CD4-positive, alpha-beta T cell treated with Interferon alpha-2 for 1 hour (primary cell): ENCODE measurements at places on chromosomes 6 and 20.

DNA sequence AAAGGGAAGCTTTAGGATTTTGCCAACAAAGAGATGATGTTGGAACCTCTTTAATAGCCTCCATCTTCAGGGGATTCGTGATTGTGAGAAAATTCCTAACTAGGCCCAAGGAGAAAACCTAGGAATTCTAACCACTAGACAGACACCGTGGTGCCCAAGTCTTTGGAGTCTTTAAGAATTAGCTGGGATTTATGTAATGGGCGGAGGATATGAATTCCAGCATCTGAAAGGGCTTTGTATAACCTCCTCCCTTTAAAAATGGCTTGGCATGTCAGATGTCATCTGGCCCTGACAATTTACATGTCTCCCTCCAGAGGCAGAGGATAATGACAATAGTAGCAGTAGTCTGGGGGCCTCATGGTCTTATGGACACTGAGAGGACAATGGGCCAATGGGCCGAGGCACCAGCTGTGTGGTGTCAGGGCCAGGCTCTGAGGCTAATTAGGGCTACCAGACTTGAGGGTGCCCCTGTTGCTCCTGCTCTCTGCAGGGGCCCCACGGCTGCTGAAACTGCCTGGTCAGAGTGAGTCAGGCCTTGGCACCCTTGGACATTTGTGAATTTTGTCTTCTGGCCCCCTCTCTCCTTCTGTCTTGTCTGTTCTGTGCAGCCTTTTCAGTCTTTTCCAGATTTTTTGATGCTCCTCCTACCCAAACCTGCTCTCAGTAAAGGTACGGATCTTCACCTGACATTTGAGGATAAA is 113.9 kb downstream of the EDN1 start:
- DNase-seq = no peak

DNA sequence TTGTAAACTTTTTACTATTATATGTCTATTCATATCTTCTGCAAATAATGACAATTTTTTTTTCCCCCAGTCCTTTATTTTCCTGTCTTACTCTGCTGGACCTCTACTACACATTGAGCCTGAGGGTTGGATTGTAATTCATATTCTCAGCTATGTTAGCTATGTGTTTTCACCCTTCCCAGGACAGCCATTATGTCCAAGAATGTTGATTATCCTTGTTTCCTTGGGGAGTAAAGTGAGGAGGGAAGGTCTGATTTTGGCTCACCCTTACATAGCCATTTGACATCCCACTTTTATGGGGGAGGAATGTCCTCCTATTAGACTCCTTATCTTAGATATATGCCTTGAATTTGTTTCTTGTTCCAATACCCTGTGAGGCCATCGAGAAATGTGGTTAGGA is 17.6 kb upstream of the TBC1D32 start:
- no peak for DNase-seq

DNA sequence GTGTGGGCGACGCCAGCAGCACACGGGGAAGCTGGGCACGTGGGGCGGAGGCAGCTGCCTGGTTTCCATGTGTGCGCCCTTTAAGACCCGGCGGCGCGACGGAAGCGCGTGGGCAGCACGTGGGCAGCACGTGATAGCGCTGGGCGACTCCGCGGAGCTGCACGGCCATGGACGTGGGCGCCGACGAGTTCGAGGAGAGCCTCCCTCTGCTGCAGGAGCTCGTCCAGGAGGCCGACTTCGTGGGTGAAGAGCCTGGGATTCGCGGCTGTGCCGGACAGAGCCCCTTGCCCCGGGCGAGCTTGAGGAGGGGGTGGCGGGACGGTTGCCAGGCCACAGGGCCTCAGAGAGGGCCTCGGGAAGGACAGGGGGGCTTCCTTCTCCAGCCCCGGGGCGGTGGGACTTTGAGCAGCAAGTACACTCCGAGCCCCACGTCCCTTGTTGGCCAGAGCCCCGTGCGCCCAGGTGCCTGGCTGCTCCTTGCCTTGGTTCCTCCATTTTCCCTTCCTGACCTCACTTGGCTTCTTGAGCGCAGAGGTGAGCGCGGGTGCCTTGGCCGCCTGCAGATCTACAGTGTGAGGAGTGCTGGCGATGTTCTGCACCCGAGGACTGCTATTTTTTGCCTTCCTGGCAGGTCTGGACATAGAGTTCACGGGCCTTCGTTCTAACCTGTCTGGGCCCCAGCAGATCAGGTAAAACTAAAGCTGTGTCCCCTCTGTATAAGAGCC is at the start of gene PNLDC1:
PNLDC1 (plus strand) TSS at position 136 of the 725 bp plus-strand sequence; CDS start at position 168, 32 bp downstream.
- no peak for DNase-seq

- no peak for DNase-seq
These were observed 118.2 kb upstream of the PRSS16 start for GRCh38 chr6:27129095-27129815.

- no peak for DNase-seq
These were observed 508.4 kb upstream of the SULF2 start for GRCh38 chr20:48293671-48294070.

GRCh38 chr6:24205020-24205492 is 79.0 kb downstream of the NRSN1 start:
- DNase-seq = peak; percentile 25

DNA sequence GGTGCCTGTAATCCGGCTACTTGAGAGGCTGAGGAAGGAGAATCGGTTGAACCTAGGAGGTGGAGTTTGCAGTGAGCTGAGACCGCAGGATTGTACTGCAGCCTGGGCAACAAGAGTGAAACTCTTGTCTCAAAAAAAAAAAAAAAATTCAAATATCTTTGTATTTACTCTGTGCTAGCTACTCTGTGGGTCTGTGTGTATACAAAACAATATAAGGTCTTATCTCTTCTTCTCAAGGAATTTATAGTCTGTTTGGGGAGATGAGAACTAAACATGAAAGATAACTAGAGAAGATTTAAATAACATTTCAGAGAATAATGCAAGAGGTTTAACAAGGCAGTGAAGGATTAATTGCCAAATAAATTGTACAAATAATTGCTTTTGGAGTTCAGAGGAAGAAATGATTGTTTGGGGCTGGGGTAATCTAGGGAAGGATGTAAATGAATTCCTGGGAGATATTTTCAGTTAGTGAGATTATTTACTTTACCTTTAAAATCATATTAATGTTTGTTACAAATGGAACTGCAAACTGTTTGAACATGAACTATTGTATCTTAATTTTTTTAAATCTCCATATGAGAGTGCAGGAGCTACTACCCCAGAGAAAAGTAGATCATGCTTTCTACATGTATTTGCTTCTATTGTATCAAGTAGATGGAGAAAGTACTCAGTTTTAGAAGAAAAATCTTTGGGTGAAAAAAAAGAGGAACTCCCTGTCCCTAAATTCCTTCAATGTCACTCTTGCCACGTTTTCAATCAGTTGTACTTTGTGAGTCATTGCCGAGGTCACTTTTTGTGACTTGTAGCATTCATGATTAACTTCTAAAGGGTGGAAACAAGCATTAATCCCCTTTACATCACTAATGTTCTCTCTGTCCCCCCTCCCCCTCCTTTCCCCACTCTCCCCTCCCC is 39.0 kb downstream of the NCOA3 start:
- DNase-seq = no peak

DNA sequence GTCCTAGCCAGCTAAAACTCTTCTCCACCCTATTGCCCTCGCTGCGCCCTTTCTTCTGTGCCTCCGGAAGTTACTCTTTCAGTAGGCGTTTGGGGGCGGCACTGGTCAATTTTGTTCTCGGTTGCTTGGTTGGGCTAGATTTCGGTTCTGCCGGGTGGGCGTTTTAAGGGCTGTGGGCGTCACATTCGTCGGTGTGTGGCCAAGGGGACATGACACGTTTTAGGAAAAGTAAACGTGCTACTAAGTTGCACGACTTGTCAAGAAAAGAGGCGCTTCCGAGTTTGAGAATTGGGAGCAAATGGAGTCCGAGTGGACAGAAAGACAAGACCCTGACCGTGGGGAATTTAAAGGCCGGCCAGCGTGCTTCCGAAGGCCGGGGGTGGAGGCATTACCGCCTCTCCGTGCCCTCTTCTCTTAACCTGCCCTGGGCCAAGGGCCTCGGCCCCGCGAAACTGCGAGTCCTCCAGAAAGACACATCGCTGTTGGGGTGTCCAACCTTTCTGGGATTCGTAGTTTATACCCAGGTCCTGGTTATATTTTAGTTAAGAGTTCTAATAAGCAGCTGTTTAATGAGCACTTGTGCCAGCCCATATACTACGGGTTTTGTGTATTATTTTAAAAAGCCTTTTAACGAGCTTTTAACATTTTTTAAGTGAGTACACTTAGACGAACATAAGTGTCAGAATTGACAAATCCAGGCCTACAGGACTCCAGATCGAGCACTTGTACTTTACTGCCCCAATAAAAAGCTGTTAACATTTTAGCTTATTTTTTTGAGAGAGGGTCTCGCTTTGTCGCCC is 664 bp upstream of the BAG6 start:
- DNase-seq = peak; percentile 90

DNA sequence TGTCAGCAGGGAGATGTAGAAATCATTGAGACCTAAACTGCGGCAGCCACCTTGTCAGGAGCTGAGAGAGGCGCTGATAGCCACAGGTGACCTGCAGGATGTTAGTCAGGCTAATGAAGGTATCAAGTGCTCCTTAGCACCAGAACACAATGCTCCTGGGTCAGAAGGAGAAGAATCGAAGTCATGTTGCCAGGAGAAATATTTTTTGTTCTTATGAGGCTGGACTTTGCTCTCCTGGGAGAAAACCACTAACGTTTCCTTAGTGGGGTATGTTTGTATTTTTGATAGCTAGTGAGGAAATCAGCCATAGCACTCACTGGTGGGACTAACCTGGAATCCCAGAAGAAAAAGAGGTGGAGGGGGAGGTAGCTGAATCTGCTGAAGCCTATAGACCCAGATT is 120.9 kb upstream of the LRFN2 start:
- DNase-seq = no peak

- DNase-seq = no peak
These were observed 2.9 kb downstream of the SLC2A4RG start for GRCh38 chr20:63742381-63743024.
